Muscle of leg (tissue), 16 donors: ENCODE measurements at places on chromosomes 12 and 14.

DNA sequence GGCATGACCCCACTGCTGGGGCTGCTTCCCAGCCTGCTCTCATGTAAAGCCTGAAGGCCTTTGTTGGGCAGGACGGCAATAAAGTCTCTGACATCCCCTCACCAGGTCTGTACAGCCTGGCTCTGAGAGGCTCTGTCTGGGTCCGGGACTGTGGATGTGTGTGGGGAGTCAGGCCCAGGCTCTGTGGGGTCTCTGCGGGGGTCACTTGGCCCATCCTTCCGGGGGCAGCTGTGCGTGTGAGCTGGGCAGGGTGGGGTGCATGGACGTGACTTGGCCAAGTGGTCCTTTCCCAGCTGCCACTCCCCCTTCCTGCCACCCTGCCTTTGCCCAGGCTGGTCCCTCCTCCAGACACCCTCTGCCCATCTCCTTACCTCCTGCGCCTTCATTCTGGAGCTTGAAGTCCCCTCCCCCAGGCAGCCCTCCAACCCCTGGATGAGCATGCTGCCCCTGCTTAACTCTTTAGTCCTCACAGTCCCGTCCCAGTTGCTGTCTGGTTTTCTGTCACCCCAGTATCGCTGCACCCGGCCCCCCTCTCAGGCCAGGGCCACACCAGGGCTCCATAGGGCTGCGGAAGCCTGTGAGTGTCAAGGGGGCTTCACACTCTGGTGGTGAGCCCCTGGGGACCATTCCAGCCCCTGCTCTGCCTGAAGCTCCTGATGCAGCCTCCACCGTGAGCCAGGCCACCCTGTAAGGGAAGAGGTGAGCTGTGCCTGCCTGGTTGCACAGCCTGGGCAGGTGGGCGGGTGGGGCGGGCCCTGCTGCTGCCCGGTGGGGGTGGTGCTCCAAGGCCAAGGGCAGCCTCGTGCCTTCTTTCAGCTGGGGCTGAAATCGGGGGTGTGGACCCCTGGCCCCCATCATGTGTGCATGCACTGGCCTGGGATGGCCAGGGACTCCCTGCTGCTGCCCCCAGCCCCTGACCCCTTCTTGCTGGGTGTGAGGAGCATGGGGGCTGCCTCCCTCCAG, 25.5 kb upstream of the KIF26A start:
- DNase-seq = no peak

DNA sequence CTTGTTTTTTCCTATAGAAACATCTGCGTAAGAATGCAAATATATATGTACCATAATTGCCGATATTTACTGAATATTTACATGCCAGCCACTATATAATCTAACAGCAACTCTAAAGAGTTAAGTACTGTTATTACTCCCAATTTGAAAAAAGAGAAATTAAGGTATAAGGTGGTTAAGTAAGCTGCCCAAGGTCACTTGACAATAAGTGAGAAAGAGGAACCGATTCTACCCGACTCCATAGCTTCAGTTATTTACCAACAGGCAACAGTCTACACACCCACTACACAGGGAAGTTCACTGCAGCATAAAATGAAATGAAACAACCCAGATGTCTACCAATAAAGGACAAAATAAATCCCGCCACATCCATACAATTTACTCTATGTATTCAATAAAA, 1.1 kb downstream of the MIS18BP1 start:
- DNase-seq = peak; percentile 70

DNA sequence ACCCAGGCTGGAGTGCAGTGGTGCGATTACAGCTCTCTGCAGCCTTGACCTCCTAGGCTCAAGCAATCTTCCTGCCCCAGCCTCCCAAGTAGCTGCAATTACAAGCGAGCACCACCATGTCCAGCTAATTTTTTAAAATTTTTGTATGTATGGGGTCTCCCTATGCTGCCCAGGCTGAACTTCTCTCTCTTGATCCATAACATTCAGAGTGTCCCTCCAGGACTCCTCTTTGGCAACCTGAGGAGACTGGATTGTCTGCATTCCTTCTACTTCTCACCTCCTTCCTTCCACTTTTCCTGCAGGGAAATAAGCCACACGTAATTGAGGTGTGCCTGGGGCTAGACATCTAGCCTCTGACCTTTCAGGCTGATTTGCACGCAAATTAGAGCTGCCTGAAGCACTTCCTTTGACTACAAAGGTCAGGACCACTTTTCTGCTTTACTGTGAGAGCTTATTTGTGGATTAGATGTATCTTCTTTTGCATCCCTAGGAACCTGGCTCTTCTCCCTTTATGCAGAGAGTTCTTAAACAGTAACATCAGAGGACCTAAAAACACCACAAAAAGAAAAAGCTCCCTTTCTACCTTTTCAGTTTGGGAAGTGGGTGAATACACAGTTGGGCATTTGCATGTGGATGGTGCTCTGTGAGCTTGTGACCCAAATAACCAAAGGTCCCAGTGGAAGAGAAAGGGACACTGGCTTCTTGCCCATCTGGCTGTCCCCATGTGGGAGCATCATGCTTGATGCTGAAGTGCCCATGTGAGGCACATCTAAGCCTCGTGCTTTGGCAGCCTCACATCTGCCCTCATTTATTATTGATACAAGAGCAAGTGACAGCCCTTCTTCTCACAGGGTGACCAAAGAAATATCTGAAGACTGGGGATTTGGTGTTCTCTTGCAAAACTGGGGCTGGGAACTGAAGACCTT, 33.5 kb downstream of the PYGL start:
- DNase-seq = no peak

- DNase-seq = no peak
These were observed 156.5 kb upstream of the DCN start for GRCh38 chr12:91339106-91339505.

DNA sequence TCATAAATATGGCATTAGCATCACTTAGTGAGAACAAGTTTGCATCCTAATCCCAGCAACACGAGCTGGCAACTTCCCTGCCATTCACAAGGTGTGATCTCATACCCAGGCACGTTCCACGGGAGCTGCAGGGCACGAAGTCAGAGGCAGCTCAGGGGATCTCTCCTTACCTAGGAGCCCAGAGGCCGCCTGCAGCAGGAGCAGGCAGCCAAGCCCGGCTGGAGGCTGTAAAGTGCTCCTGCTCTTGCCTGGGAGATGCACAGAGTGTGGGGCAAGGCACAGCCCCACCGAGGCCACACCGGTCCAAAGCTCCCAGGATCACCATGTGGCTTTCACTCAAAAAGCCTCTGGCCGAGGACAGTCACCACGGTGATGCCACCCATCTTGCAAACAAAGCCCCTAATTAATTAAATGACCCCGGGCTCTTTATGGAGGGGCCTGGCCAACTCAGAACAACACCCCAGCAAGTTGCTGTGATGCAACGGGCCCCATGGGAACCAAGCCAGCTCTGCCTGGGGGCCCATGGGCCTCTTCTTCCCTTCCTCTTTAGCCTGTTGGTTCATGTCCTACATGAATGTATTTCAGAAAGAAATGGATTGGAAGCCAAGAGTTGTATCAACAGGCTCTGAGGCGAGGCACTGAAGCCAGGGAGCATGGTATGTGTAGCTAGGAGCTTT, 26.5 kb downstream of the NUAK1 start:
- DNase-seq = no peak

DNA sequence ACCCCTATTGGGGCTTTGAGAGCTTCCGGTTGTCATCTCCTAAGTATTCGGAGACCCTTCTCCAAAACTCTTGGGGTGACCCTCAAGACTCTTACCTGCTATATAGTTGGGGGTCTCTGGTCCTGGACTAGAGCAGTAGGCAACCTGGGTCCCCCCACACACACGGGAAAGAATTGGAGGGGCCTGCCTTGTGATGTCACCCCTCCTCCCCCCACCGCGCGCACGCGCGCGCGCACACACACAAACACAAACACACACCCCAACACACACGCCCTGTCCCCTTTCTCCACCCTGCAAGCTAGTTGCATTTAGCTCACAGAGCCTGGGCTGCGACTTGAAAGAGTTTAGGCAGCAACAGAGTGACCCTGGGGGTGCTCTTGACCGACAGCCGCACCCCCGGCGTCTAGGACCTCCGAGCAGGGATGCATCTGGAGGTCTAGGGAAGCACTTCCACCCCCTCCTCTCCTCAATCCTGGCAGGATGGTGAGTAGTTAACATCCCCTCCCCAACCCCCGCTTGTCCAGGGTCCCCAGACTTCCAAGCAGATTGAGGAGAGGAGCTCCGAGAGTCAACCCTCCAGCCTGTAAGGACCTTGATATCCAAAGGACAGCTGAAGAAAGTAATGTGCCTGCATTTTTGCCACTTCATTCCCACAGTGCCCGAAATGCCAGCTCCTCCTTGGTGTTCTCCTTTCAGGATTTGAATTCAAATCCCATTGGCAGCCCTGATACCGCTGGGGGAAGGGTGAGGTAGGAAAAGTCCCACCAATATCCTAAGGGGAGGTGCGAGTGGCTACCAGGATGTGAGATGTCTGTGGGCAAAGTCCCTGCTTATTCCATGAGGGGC, 1.4 kb upstream of the DNAJC14 start:
- DNase-seq = peak; percentile 94

- DNase-seq = no peak
These were observed 77.2 kb upstream of the DUSP6 start for GRCh38 chr12:89429528-89429927.

DNA sequence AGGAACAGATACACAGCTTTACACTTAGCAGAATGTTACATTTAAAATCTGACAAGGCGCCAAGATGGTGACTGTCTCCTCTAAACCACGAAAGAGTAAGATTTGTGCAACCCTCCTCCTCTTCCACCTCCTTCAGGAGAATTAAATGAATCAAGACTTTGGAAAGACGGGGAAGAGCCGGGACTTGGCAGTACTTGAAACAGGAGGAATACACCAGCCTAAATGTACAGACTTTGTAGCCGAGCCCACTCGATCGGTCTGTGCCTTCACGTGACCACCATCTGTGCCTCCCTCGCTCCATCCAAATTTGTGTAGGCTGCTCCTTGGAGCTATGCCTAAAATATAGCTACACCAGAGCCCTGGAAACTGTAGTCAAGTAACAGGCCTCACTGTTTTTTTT, 38.3 kb downstream of the SSPN start:
- DNase-seq = peak; percentile 91
